ENCODE measurements at places on chromosomes 2 and 18.

DNA sequence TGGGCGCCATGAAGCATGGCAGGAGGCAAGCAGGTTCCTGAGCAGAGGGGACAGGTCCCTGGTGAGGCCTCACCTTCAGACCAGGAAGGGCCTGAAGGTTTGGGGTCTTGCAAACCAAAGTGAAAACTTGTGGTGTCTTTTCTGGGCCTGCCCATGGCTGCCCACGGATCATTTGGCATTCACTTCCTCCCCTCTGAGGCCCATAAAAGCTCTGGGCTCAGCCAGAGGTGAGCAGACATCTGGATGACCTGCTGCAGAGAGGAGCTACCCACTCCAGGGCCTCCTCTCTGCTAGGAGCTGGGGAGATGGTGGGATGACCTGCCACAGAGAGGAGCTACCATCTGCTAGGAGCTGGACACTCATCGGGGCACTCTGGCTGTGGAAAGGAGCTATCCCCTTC lies 112.9 kb upstream of the TMEM18 start:
- no peak for DNase-seq

- peak; percentile 71 for DNase-seq
These were observed 283.2 kb downstream of the INSIG2 start for GRCh38 chr2:118371515-118371914.

DNA sequence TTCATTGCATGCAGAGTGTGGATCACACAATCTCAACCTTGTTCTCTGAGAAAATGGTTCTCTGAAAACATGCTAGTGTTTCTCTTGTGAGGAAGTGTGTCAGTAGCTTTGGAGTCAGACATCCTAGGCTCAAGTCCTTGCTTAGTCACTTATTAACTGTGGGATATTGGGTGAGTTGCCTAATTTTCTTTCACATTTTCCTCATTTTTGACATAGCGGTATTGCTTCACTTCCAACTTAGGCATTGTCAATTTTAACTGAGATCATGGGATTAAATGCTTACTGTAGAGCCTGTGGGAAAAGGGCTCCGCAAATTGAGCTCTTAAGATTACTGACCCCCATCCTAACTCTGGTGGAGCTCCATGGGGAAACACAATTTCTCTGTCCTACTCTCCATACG lies 622.2 kb downstream of the CNTNAP5 start:
- DNase-seq: no peak

DNA sequence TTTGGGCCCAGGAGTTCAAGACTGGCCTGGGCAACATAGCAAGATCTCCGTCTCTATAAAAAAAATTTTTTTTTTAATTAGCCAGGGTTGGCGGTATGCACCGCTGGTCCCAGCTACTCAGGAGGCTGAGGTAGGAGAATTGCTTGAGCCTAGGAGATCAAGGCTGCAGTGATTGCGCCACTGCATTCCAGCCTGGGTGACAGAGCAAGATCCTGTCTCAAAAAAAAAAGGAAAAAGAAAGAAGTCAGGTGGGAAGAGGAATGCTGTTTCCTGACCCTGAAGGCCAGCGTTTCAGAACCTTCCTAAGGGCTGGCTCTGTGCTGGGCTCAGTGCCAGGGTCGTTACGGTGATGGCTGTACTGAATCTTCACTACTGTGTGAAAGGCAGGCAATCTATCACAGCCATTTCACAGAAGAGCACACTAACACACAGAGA lies 35.0 kb upstream of the AGAP1 start:
- DNase-seq: peak; percentile 45

- no peak for DNase-seq
These were observed 131.7 kb downstream of the PHLPP1 start for GRCh38 chr18:62847081-62847480.

GRCh38 chr2:194867328-194867727 lies 789.7 kb upstream of the SLC39A10 start:
- DNase-seq: peak; percentile 4

DNA sequence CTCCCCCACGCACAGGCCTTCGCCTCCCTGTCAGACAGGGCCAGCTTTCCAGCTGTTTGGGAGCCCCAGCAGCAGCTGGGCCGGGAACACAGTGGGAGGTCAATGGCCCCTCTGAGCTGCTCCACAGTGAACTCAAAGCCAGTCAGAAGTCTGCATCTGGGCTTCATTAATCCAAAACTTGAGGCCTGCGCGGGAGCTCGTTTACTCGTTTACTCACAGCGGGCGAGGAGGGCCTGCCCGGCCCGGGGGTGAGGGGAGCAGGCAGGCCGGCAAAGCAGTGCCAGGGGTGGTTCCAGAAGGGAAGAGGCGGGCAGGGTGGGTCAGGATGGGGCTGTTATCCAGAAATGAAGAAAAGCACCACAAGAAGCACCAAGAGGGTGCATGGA lies 36.8 kb upstream of the SEMA4C start:
- DNase-seq: no peak

- DNase-seq: no peak
These were observed 37.8 kb downstream of the FIGN start for GRCh38 chr2:163697846-163698637.

GRCh38 chr2:112889976-112890375 lies 21.0 kb upstream of the IL37 start:
- no peak for DNase-seq

GRCh38 chr2:139214801-139215200 lies 434.6 kb upstream of the NXPH2 start:
- DNase-seq: no peak

GRCh38 chr2:180334514-180334913 lies 327.4 kb upstream of the CWC22 start:
- DNase-seq: no peak

- DNase-seq: no peak
These were observed 152.9 kb upstream of the MEIS1 start for GRCh38 chr2:66281980-66282379.

GRCh38 chr2:12676771-12677170 lies 40.0 kb upstream of the TRIB2 start:
- no peak for DNase-seq

- DNase-seq: no peak
These were observed 166.8 kb downstream of the TWIST2 start for GRCh38 chr2:239014458-239015217.

DNA sequence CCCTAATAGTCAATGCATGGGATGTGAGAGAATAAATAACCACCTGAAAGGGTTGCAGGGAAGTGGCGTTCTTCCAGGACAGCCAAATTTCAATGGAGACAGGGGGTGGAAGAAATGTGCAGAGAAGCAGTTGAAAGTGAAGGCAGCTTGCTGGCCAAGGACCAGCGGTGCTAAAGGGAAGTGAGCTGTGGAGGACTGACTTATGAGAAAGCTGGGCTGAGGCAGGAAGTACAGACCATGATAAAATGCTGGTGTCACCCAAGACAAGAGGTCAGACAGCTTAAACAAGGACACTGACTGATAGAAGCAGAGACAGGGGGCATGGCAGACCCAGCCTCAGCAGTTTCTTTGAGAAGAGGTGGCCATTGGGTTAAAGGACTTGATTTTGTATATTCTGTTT lies 106.7 kb downstream of the DTNB start:
- DNase-seq: no peak

- no peak for DNase-seq
These were observed 4.8 kb upstream of the CELF4 start for GRCh38 chr18:37570336-37570930.

- DNase-seq: no peak
These were observed 755.7 kb upstream of the CELF4 start for GRCh38 chr18:38321262-38321661.

- no peak for DNase-seq
These were observed 472.5 kb upstream of the ZNF804A start for GRCh38 chr2:184125867-184126266.

DNA sequence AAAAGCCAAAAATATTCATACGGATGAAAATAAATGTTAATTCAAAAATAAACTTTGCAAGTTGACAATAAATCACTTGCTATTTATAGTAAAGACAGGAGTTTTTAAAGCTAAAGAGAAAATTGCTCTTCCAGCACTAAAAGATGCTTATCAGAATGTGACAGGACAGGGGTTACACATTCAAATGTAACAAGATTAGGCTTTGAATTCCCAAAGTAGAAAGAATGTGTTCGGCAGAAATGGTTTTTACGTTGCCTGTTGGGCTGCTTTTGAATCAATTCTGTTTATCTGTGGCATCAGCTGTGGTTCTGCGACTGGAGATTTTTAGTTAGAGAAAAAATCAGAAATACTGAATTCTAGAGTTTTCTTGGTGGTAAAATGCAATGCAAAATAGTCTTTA lies 669.4 kb downstream of the CPS1 start:
- no peak for DNase-seq

DNA sequence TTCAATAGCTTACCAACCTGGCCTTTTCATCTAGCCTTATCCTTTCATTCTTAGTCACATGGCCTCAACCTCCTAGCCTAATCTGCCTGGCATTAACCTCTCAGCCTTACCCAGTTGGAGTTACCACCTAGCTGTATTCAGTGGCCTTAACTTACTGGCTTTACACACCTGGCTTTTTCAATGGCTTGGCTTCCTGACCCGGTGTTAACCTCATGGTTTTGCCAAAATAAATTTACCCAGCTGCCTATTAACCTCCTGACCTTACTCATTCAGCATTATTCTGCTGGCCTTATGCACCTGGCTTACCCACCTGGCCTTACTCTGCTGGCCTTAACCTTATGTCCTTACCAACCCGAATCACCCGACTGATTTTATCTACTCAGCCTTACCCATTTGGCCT lies 135.5 kb upstream of the ZSWIM2 start:
- no peak for DNase-seq

- DNase-seq: no peak
These were observed 46.8 kb downstream of the RHBDD1 start for GRCh38 chr2:226882606-226883005.

- peak; percentile 74 for DNase-seq
These were observed 93.0 kb upstream of the MCFD2 start for GRCh38 chr2:47008381-47009252.

DNA sequence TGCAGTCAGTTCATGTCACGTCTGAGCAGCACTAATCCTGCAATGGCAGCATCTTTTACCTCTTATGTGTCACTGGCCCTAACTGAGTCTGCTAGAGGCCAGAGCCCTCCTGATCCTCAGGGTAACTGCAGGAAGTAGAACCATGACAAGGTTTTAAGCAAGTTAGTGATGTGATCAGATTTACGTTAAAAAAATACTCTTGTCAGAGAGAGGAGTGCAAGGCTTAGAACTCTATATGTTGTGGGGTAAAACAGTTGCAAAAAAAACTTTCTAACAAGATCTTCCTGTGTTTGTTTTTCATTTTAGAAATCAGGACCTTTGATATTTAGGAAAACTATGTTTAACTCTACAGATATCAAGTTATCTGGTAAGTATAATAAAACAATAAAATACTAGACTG lies 4.6 kb downstream of the TMEM87B start:
- no peak for DNase-seq

GRCh38 chr2:215486291-215487001 lies 50.6 kb upstream of the FN1 start:
- DNase-seq: no peak

- no peak for DNase-seq
These were observed 139.5 kb upstream of the GAREM1 start for GRCh38 chr18:32610176-32610575.

DNA sequence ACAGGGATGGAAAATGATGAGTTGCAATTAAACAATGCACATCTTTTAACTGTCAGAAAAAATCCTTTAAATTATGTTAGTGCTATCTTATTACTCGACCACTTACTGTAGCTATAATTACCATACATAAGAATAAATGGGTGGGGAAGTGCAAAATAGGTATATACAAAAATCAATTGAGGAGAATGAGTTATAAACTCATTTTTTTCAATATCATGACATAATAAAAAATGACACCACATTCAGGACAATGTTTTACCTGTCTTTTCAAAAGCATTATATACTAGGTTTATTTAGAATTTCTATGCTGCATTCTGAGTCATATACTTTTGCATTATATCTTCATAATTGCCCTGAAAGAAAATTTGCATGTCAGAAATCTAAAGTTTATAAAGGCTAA lies 1533.6 kb downstream of the LRP1B start:
- DNase-seq: no peak

- no peak for DNase-seq
These were observed 229.7 kb downstream of the KLHL29 start for GRCh38 chr2:23614701-23615100.

DNA sequence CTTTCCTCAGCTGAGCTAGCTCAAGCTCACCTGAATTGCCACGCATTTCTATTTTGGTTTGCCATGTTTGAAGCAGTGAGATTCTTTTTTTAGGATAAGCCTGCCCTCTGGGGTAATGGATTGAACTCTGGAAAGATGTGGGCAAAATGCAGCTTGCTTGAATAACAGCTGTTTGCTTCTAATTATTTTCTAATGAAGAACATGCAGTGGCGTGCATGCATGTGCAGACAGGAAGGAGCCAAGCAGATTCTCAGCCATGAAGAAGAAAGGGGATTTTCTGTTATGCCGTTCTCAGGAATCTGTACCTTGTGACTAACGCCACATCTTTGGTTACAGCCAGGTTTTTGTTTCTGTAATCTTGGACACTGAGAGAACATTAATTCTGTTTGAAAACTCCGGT lies 171.2 kb downstream of the ANTXR1 start:
- no peak for DNase-seq

DNA sequence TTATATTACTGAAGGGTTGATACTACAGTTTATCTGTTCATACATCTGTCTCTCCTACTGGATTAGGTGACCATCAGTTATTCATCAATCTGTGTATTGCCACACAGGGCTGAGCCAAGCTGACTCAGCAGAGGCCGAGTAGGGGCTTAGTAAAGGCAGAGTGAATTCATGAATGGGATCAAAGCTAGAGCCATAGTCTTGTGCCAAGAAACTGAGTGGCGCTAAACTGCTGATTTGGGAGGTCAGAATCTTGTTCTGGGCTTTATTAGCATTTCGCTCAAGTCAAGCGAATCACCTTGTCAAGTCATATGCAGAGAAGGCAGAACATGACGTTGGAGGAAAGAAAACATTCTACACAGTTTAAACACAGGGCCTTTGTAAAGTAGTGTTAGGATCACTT lies 34.1 kb downstream of the SOCS6 start:
- no peak for DNase-seq

GRCh38 chr18:44950685-44951195 lies 270.1 kb downstream of the SETBP1 start:
- DNase-seq: no peak

DNA sequence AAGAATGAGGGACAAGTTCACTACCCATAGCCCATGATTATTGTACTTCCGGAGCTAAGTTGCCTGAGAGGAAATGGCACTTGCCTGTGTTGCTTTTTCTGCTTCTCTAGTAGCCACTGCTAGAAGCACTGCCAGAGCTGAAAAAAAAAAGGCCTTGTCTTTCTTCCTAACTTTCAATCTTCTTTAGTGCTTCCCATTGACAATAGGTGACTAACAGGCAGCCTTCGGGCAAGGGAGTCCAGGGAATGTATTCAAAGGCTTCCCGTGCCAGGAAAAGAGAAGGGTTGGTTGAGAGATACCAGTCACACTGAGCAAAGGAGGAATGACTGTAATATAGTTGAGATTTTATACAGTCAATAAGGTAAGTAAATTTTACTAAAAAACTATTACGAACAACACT lies 242.0 kb downstream of the CALCRL start:
- DNase-seq: no peak

GRCh38 chr2:164498836-164499235 lies 122.4 kb downstream of the GRB14 start:
- DNase-seq: no peak

Measured in urothelium cell line (cell line).